CD4-positive, alpha-beta T cell treated with Interleukin-4 for 4 hours (primary cell): ENCODE measurements at places on chromosomes 5 and 9.

GRCh38 chr5:65925601-65926275 lies 637 bp upstream of the ERBIN start:
- peak; percentile 82 for DNase-seq

DNA sequence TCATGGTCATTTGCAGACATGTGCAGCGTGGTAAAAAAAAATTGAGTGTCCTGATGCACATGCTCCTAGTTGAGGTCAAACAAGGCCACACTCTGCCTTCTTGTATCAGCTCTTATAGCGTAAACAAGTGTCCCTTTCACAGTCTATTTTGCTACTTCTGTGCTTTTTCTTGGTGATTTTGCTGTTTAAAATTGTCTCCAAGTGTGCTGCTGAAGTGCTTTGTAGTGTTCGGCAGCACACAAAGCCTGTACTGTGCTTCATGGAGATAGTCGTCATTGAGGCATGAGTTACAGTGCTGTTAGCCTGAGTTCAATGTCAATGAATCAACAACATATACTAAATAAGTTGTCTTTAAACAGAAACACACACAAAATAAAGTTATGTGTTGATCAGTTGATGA lies 690.4 kb upstream of the MEF2C start:
- DNase-seq, result no peak

DNA sequence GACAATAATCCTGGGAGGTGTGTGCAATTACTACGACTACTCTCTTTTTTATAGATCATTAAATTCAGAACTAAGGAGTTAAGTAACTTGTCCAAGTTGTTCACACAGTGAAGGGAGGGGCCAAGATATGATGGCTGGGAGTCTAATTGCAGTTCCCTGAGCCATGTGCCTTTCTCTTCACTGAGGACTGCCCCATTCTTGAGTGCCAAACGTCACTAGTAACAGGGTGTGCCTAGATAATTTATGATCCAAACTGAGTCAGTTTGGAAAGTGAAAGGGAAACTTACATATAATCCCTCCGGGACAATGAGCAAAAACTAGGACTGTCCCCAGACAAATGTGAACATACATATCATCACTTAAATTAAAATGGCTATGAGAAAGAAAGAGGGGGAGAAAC lies 20.2 kb downstream of the IL7R start:
- no peak for DNase-seq

- no peak for DNase-seq
Observed at GRCh38 chr5:72618708-72619107, 111.5 kb upstream of the ZNF366 start.

DNA sequence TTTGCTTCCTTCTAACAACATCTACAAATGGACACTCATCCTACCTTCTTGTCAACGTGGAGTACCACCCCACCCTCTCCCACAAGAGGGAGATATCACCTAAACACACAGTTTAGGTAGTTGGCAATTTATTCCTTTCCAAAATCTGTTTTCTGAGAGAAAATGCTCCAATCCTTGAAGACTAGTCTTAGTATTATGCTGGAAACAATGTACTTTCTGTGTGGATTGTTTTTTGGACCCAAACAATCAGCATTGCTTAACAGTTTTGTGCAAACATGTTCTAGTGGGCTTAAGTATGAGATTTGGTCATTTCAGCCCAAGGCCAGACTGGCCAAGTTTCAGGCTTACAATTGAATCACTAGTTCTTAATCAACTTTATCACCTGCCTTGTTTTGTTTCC lies 359.1 kb downstream of the ARHGEF28 start:
- DNase-seq, result no peak

GRCh38 chr5:172994405-172994804 lies 10.8 kb downstream of the ATP6V0E1 start:
- no peak for DNase-seq

DNA sequence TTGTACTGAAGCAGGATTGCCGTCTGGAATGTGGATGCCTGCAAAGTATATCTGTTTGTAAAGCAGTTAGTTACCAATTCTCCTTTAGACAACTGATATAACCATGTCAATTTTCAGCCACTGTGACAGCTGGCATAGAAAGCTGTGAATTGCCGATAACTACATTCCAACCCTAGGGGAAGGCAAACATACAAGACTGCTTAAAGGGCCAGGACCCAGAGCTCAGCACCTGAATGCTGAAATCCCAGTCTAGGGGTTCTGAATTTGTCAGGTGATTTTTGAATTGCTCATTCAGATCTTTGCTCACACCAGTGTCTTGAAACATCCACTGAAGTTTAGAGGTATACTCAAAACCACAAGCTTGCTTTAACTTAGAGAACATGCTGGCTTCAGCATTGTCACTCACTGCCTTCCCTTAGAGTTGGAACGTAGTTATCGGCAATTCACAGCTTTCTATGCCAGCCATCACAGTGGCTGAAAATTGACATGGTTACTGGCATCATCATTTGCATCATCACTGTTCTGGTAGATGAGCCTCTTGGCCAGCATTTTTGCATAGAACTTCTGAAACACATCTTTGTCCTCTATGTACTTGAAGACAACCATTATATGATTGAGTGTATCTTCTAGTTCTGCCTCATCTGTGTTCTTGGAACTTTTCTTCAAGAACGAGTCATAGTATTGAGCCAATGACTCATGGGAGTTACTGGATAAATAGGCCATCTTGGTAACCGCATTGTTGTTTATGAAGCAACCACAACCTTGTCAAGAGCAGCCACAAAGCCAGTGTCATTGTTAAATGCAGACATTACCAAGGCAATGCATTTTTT lies 82.1 kb downstream of the CCDC192 start:
- DNase-seq, result peak; percentile 57

DNA sequence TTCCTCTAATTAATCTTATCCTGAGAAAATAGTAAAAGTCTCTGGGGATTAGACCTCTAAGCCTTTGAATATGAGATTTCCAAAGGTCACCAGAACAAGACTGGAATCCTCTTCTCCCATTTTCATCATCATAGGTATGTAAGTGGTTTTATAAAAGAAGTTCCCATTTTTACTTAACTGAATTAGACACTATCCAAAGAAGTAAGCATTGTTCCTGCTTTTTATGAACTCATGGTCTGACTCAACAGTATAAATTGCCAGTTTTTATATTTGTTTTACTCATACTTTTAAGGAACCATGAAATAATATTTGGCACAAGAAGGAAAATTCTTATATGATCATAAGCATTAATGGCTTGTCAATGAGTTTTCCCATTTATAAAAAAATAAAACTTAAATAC lies 167.1 kb upstream of the ADRA1B start:
- DNase-seq, result no peak

DNA sequence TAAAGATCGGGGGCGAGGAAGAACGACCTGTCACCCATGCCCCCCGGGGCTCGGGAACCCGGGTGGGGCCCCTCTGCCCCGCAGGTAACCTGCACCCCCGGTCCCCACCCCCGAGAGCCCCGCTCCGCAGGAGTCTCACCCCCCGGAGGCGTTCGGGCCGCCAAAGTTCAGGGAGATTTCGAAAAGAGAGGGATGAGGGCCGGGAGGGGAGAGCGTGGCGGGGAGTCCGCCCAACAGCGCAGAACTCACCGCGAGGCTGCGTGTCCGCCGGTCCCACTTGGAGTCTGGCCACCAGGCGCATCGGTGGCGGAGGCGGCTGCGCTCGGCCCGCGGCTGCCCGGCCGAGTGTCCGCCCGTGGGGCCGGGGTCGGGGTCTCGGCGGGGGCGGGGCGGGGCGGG lies at the start of gene PHF19:
PHF19 (minus strand) TSS at position 347 of the 399 bp plus-strand sequence. CDS start 2,447 bp downstream, outside the sequence.
- no peak for DNase-seq

- DNase-seq, result no peak
Observed at GRCh38 chr5:142827934-142828576, 57.9 kb downstream of the ARHGAP26 start.

DNA sequence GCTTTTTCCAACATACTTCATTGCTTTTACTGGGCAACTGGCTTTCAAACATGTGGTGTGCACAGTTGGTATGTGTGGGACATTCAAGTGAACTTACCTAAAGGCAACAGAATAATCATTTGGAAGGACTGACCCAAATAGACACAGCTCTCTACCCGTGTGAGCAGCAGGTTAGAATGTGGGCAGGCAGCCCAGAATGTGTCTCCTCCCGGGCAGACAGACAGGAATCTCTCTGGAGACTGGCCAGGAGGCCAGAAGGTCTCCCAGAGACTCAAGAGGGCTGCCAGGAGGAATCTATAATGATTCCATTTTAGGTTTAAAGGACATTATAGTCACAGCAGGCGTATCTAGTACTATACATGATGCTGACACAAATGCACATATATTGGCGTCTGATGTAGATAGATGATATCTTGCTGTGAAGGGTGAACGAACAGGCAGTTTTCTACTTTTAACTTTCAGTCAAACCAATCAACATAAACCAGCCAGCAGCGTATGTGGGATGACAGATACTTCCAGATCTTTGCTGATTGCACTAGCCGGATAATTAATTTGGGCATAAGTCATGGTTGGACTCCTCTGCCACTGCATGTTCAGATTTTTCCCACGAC lies 297.4 kb upstream of the ZNF608 start:
- no peak for DNase-seq

GRCh38 chr5:171783051-171783450 lies 2.6 kb upstream of the SMIM23 start:
- no peak for DNase-seq

DNA sequence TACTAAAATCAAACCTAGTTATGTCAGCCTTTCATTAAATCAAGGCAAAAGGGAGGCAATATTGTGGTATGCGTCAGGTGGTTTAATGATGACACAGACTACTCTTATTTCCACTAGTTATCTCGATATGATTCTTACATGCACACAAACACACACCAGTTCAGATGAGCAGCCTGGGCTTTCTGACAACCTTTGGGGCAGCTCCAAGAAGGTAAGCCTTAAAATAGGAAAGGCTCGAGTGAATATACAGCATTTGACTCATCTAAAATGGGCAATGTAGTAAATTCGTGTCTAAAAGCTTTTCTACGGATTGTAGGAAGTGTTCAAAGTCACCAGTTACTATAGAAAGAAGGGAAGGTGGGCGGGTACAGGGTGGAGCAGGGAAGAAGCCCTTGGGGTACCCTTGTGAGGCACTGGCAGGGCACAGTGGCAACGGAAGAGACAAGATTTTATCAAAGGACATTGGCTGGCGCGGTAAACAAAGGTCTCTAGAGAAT lies 1.9 kb downstream of the ANKH start:
- DNase-seq, result peak; percentile 34

DNA sequence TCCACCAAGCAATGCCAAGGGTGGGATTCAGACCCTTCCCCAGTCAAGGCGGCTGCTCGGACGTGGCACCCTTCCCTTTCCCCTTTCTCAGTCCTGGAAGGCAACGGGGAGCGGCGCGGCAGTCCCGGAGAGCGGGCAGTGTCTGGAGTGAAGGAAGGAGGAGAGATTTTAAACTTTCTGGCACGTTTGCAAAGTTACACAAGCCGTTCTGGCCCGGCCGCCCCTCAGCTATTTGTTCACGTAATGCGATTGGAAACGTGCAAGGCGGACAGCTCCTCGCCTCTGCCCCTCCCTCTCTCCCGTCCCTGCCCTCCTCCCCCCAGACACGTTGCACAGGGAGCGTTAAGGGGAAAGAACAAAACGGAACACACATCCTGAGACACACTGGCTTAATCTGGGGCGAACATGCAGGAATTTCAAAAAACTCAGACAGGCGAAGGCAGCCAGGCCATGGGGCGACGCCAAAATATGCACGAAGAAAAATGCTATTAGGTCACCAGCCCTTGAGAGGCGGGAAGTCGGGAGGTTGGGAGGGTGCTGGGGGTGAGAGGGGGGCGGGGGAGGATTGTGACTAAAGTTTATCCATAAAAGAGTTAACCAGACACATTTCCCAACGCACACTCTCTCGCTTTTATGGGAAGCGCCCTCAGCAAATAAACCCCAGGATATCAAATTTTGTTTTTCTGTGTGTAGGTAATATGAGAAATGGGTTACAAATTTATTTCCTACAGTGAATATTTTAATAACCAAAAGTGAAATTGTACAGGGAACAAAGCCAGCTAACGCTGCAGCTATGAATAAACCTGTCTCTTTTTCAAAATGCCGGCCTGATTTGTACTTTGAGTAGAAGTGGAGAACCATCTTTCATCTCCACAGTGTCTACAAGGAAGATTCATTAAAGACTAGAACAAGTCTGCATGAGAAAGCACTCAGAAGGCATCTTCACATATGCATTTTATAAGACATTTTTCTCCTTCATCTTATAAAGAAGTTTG lies at the start of gene LOX:
LOX (minus strand) TSS at position 144 of the 995 bp plus-strand sequence. CDS start 274 bp downstream, outside the sequence.
- DNase-seq, result no peak

DNA sequence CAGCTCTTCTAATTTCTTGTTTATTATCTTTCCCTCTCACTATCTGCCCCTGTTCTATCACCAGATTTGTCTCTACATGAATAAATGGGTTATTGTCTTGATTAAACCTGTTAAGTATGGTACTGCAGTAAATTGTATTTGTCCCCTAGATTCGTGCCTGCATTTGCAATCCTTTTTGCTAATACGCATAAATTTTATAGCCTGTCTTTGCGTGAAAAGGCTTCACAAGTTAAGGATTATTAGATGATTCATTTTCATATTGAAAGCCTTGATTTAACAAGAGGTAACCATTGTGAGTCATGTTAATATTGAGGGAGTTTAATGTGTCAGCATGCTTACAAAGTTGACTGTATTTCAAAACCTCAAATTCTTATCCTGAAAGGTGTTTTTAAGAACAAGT lies 204.6 kb downstream of the PCSK1 start:
- DNase-seq, result no peak

DNA sequence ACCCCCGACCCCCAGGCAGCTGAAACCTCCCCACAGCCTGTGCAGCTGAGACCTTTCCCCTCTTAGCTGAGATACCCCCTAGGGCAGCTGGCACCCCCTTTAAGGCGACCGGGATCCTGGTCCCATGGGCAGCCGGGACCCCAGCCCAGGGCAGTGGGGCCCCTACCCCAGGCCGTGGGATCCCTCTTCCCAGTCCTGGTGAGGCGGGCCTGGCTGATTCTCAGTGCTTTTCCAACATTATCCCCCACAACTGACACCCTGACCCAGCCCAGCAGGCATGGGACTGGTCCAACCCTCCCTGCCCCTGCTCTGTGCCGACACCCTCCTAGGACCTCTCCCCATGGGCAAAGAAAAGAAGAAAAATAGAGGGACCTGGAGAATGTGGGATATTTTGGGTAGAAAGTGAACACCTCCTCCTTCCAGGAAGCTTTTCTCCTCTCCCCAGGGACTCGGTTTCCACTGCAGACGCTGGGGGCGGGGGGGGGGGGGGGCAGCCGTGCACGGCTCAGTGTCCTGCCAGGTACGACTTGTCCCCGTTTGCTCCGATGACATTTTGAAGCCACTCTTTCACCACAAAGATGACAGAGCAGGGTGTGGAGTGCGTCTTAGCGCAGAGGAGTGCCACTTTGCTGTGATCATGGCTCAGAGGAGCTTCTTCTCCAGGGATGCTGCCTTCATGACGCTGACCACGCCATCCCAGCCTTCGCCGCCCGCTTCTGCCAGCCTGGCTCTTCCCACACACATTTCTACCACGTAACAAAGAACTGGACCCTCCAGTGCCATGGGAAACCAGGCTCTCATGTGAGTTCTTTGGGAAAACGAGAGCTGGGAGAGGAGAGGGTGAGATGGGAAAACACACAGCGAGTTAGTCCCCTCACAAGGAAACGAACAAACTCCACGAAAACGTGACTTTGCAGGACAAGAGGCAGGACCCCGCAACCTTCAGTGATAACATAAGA lies 47.5 kb downstream of the MRPL36 start:
- no peak for DNase-seq

- DNase-seq, result no peak
Observed at GRCh38 chr5:31815376-31815775, 176.4 kb downstream of the PDZD2 start.
